ENCODE measurements at places on chromosomes 6 and 20. TPM values are rescaled to one million over a fixed set of nuclear protein-coding genes. Genes with fewer than 3 reads are reported as not detected.

The C6orf132 gene
- 254 TPM for total RNA-seq

The HELZ2 gene
- total RNA-seq: 30.2 TPM

The HCK gene
- 3.0 TPM for total RNA-seq

The SPTLC3 gene
- 7.1 TPM for total RNA-seq

The DOK5 gene
- total RNA-seq: not detected

The AAR2 gene
- 27.5 TPM for total RNA-seq

The CTAGE9 gene
- not detected for total RNA-seq

The MCCD1 gene
- total RNA-seq: not detected

The TOX2 gene
- total RNA-seq: 3.2 TPM

The CTSA gene
- total RNA-seq: 44.5 TPM

The HRH3 gene
- total RNA-seq: not detected

The HSPA12B gene
- 0.75 TPM for total RNA-seq

The LINC00237 gene
- total RNA-seq: not detected

The FOXF2 gene
- 12.4 TPM for total RNA-seq

The SMOC2 gene
- 1.9 TPM for total RNA-seq

The NAPB gene
- 9.0 TPM for total RNA-seq

The KIF25 gene
- total RNA-seq: not detected

The DNAH8 gene
- total RNA-seq: under 0.01 TPM

The TMEM14A gene
- 38.3 TPM for total RNA-seq
